Calu3 (cell line): ENCODE measurements at places on chromosomes 7 and 10. TPM values are rescaled to one million over a fixed set of nuclear protein-coding genes. Genes with fewer than 3 reads are reported as not detected.

- DNase-seq, result no peak
Observed at GRCh38 chr10:11563936-11564335, 47.5 kb downstream of the USP6NL start.

MDFIC gene
- 12.5 and 13.0 TPM in 2 replicates for total RNA-seq

DNA sequence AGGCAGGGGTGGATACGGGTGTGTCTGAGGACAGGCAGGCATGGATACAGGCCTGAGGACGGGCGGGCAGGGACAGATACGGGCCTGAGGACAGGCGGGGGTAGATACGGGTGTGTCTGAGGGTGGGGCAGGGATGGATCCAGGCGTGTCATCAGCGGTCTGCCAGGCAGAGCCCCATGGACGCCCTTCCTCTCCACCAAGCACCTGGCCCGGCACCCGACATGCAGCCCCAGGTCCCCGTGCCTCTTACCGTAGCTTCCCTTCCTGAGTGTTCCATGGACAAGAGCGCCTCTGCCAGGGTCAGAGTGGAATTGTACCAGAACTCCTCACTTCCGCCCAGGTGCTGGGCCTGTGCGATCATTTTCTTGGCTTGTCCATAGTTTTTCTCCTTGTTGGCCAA, 74.6 kb upstream of the NKX6-2 start:
- no peak for DNase-seq

HOXA11 gene
- total RNA-seq, result 0.39 and 0.54 TPM in 2 replicates

DNA sequence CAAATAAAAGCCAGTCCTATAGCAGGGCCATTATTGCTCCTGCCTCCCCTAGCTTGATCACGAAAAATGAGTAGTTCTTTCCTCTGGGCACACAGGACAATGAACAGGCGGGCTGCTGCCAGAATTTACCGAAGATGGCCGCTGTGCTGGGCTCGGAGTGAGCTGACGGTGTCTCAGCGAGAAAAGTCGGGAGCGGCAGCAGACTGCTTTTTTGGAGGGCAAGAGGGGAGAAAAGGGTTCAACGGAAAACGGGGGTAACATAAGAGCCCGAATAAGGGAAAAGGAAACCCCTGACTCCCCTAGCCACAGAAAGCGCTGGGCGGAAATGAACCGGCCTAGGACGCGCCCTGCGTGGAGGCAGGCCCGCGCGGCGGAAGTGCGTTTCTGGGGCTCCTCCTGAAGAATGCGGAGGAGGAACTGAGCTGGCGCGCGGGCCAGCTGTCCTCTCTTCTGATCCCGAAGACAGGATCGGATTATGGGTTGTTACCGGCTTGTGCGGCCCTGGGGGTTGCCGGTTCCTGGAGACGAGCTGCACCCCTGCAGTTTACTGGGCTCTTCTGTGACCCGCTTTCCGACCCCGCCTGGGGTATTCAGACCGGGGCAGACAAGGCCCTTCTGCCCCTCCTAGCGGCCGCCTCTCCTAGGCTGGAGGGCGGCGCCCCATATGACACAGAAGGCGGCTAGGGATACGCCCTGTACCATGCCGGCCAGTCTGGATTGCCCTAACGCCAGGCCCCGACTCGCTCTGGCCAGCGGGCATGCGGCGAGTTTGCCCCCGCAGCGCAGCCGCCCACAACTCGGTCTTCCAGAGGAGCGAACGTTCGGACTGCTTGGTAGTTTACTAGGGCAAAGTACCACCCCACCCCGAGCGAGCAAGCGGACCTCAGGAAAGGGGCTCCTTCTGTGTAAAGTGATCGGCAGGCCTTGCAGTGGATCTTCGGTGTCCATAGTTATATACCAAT, 30.1 kb upstream of the KMT2E start:
- peak; percentile 75 for DNase-seq

DNA sequence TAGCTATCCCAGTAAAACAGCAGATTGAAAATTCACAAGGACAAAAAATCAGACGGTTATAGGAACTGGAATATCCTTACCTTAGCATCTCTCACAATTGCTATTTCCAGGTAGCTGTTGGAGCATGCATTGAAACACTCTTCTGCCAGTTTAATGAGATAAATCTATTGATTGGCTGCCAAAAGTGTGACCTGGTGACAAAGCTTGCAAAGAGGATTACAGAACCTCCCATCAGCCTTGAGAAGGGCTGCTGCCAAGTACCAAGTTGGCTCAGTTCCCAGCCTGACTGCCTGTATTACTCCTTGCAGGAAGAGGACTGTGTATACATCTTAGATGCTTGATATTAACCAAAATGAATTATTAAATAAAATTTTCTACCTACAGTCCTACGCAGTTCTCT, 5.1 kb downstream of the PRLHR start:
- peak; percentile 41 for DNase-seq

DNA sequence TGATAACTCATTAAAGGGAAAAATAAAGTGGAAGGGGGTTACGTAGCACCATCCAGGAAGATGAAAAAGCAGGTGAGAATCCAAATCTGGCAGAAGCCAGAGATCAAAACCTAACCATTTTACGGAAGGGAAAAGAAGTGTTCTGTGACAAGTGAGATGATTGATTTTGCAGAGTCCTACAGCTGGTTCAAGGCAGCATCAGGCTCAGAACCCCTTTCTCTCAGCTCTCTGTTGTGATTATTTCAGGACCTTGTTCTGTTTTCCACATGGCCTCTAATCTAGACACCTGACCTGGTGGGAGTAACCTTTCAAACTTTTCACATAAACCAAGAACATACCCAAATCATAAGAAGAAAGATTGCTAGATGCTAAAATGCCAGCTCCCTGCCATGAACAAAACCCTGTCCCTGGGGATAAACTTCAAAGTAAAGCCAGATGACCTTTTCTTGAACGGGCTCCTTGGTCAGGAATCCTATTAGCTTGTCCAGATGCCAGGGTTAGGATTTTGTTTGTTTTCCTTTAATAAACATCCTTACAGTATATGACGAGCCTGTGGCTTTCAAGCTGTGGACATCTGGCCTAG, 5.9 kb downstream of the DUSP5 start:
- no peak for DNase-seq

DNA sequence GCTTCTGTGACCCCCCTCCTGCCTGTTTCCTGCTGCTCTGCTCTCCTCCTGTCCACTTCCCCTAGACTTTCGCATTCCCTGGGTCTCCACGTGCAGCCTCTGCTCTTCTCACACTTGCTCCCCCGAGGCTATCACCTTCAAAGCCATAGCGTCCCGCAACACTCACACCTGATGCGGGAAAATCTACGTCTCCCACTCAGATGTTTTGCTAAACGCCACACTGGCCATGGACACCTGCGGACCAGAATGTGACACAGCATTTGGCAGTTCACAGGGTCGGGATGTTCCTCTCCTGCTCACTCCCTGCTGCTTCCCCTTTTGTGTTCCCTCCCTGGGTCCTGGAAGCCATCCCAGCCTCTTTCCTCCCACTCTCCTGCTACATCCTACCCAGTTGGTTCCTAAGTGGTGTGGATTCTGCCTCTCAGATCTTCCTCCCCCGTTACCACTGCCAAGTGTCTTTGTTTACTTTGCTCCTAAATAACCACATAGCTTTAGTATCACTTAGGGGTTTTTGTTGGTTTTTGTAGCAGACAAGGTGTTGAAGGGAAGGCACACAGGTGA, 33.7 kb upstream of the RBM33 start:
- DNase-seq, result no peak

DNA sequence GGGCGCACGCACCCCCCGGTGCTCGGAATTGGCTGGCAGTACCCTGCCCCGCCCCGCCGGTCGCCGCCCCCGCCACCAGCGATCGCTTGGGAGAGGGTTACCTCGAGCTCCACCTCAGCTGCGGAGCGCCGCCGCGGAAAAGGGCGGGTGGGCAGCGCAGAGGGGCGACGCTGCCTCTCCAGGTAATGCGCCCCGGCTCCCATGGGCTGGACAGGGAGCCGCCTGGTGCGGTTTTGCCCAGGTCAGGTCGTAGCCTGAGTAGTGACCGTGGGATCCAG, 1.3 kb downstream of the PFKFB3 start:
- peak; percentile 63 for DNase-seq

DNA sequence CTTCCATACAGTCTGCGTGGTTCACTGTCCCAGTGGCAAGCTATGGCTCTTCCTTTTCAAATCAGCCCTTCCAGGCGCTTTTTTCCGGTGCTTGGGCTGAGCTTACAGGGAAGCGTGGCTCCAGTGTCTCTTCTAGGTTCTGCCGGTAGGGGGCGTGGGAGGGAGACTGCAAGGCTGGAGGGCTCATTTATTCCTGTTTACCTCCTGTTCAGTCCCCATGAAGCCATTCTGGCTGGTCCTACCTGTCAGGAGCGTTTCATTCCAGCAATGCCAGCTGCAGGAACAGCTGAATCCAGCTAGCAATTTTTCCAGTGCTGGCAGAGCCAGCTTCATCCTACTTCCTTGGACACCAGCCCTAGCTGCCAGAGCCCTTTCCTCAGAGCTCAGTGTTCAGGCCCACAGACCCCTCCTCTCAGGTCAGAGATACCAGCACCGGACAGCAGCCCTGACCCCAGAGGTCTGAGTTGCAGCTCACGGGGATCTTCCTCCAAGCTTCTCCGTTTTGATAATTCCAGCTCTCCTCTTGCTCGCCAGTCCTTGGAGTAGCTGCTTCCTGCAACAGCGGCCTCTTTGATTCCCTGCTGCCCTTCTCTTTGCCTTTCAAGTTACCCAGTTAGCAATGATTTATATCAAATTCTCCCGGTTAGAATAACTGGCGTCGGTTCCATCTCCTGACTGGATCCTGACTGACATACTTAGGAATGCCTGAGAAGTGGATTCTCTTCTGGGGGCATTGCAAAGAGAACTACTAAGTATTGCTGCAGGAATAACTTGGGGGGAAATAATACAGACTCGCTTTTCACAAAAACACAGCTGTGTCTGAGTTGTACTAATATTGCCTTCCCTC, 129.8 kb downstream of the FRMD4A start:
- peak; percentile 37 for DNase-seq

GRCh38 chr7:142112086-142112485, 568 bp downstream of the MGAM2 start:
- no peak for DNase-seq

DNA sequence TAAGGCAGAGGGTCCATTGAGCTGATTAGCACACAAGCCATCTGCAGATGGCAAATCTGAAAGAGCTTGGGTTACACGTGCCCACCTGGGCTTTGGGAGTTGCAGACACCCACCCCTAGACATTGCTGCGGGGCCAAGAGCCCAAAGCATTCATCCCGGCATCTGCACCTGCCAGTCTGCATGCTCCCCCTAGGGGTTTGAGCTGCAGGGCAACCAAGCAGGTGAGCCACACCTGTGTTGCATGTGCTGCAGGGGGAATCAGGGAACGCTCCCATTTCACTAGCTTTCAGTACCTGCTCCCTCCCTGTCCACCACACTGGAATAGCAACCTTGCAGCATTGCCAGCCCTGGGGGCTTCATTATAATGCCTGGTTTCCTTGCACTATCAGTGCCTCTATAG, 21.1 kb downstream of the C7orf33 start:
- DNase-seq, result peak; percentile 9

CTAGE6 gene
- total RNA-seq, result not detected in 2 replicates

DNA sequence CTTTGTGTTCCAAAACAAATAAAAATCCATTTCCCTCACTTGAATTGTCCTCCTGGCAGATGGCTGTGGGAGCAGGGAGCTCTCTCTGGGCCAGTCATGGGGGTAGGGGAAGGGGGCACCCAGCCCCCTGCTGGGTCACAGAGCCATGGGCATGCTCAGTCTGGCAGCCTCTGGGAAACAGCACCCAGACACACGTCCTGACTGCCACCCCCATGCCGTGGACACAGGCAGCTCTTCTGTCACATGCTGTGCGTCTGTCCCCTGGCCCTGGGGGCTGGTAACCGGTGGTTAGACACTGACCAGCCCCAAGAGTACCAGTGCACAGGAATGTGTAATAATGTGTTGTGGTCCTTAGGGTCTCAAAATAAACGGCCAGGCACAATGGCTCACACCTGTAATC, 47.0 kb downstream of the RASGEF1A start:
- no peak for DNase-seq

DNA sequence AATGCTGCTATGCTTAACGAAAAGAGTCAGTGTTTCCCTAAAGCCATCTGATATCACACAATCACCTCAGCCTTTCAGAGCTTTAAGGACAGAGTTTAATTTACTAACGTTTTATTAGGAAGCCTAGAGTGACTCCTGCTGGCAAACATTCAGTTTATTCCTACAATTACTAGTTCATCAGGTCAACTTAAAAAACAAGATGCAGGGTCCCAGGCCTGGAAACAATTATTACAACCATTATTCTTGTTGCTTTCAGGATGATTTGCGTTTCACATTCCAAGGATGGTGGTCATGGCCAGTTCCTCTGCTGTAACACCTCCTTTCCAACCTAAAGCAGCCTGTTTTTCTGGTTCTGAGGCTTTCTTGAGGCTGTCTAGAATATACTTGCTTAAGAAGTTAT, 1.5 kb upstream of the FAM53B start:
- DNase-seq, result no peak

DNA sequence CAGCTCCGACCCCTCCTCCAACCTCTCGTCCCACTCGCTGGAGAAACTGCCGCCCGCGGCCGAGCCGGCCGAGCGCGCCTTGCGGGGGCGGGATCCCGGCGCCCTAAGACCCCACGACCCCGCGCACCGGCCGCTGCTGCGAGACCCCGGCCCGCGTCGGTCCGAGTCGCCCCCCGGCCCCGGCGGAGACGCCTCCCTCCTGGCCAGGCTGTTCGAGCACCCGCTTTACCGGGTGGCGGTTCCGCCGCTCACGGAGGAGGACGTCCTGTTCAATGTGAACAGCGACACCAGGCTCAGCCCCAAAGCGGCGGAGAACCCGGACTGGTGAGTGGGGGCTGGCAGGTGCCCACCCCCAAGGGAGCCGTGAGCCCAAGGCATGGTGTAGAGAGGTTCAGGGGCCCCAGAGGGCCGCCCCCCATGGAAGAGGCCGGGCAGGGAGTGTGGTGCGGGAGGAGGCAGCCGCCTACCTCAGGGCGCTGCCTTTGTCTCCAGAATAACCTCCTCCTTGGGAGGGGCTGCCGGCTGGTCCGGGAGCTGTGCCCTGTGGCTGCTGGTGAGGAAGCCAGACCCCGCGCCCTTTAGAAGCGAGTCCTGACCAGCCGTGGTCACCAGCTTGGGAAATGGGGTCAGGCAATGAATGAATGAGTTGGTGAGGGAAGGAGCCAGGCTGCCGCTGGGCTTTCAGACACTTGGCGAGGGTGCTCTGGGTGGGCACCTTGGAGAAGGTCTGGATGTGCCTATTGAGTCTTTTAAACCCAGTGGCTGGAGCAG, 1.3 kb downstream of the FAM20C start:
- no peak for DNase-seq

DNA sequence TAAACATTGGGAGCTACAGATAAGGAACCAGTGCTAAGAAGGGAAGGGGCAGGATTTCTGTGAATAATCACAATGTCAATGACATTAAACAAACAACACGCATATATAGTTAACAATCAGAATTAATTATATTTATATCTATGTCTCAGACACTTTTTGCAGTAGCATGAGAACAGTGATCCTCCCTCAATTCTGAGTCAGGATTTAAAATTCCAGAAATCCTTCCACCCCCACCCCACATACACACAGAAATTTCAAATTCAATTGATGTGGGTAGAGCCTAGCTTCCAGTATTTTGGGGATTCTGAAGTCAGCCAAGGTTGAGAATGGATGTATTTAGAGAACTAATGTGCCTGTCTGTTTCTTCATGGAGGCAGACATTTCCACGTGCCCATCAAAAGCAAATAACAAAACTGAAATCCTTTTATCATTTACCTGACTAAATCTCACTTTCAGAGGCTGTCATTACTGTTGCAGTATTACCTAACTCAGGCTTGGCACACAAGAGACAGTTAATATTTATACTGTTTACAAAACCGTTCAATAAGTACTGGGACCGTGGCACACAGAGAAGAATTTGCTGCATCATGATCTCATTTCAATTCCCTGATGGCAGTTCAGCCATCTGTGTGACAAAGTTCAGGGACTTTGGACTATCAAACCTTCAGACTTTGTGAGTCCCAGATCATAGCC, 116.6 kb upstream of the PALS2 start:
- peak; percentile 17 for DNase-seq

FGFR2 gene
- 53.6 and 57.9 TPM in 2 replicates for total RNA-seq
